SW480 (cell line): ENCODE measurements at places on chromosomes 12 and 14.

DNA sequence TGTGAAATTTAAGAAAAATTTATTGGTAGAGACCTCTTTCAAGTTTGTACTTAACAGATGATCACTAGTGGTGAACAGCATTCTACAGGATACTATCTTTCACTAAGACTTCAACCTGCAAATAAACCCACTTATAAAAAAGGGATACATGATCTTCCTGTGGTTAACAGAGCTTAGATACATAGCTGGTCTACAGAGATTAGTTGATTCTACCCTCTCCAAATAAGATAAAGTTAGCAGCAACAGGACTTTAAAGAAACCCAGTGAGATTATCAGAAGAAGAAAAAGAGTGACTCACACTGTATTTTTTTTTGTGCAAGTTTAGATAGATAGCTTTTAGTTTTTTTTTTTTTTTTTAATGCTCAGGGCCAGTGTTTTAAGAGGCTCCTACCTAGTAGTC is 34.5 kb downstream of the USP44 start:
- DNase-seq: no peak

- DNase-seq: no peak
Measured at GRCh38 chr14:88746052-88746451, 46.7 kb downstream of the EML5 start.

GRCh38 chr12:1719139-1719538 is 28.3 kb downstream of the ADIPOR2 start:
- DNase-seq: no peak

GRCh38 chr12:32159925-32160324 is 53.3 kb downstream of the BICD1 start:
- DNase-seq: no peak

- no peak for DNase-seq
Measured at GRCh38 chr12:4433745-4434058, 11.9 kb downstream of the FGF6 start.

- DNase-seq: no peak
Measured at GRCh38 chr14:79473651-79474050, 737.7 kb downstream of the DIO2 start.

DNA sequence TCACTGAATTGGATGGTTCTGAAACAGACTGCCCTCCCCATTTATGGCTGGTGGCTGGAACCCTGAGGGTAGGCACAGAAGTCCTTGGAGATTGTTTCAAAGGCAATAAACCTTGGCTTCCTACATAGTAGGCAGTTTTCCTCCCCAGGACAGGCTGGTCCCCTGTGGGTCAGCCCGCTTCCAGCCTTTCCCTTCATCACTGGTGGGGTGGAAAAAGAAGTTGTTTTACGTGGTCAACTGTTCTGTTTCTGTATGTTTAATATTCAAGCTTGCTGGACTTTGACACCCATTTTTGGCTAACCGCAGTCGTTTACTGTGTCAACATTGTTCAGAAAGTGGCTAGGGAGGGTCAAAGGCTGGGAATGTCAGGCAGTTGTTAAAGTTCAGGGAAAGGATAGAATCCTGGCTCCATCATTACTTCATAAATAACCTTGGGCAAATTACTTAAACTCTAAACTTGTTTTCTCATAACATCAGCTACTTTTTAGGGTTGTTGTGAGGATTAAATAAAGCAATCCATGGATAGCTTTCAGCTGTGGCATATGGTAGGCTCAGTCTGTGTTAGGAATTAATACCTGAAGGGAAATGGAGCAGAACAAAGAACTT is 2.4 kb downstream of the KLHDC2 start:
- peak; percentile 75 for DNase-seq

DNA sequence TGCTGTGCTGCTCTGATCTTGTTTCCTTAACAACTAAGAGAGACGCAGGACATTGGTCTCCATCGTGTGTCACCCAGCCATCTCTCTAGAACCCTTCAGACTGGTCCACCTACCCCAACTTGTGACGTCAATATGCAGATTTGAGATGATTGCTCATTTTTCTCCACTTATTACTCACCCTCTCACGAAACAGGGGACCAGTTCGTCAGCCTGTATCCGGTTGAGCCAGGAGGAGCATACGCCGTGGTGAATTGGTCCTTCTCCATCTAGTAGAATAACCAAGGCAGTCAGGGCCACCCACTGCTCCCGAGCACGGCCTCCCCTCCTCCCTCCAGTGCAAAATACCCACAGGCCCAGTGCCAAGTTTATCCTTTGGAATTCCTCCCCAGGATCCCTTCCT is 36.2 kb upstream of the FBXO21 start:
- DNase-seq: no peak

GRCh38 chr14:86221000-86221399 is 691.1 kb downstream of the FLRT2 start:
- no peak for DNase-seq

DNA sequence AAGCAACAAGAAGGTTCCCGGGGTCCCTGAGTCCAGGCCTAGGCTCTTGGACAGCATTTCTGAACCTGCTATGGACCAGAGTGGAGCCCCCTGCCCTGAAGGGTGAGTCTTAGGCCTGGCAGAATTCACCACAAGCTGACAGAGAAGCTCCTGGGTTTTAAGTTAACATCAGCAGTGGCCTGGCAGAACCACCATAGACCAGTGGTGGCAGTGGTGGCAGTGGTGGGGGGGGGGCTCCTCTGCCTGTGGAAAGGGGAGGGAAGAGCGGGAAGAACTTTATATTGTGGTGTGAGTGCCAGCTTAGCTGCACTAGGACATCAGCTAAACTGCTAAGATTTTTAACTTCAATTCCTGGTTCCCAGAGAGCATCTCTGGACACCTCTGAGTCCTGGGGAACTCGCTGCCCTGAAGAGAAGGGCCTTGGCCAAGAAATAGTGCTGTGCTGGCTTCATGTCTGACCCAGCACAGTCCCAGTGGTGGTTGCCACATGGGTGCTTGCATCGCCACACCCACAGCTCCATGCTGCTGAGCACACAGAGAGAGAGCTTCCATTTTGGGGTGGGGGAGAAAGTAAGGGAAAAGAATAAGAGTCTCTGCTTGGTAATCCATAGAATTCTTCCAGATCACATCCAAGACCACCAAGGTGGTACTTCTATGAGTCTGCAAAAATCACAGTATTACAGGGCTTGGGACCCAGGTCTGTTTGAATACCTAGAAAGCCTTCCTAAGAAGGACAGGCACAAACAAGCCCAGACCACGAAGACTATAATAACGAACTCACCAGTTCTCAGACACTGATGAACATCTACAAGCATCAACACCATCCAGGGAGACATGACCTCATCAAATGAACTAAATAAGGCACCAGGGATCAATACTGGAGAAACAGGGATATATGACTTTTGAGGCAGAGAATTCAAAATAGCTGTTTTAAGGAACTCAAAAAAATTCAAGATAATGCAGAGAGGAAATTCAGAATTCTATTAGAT is 20.4 kb upstream of the RNF212B start:
- DNase-seq: no peak

- no peak for DNase-seq
Measured at GRCh38 chr12:66152732-66153131, 17.1 kb downstream of the TMBIM4 start.

DNA sequence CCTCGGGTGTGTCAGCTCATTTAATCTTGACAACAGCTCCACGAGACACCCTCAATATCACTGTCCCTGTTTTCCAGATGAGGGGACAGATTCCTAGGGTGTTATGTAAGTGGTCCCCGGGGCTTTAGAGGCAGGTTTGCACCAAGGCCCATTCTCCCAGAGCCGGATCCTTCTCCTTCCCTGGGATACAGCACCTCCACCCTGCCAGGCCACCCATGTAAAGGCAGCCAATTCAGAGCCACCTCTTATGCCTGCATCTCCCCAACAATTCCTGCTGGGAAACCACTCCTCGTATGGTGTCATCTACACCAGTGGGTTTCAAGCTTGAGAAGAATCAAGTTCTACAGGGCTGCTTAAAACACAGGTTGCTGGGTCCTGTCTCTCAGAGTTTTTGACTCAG is 4.1 kb upstream of the CYP46A1 start:
- DNase-seq: no peak

DNA sequence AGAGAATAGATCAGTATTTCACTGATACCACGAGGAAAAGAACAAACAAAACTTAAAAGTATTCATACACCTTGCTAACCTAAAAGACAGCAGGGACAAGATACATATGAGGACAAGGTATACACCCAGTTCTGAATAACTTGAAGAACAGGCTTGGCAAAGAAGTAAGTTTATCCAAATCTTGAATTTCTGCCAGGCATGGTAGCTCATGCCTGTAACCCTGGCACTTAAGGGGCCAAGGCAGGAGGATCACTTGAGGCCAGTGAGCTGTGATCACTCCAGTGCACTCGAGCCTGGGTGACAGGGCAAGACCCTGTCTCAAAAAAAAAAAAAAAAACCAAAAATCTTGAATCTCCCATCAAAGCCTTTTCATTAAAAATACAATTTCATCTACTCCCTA is 25.0 kb downstream of the EIF2S1 start:
- no peak for DNase-seq

DNA sequence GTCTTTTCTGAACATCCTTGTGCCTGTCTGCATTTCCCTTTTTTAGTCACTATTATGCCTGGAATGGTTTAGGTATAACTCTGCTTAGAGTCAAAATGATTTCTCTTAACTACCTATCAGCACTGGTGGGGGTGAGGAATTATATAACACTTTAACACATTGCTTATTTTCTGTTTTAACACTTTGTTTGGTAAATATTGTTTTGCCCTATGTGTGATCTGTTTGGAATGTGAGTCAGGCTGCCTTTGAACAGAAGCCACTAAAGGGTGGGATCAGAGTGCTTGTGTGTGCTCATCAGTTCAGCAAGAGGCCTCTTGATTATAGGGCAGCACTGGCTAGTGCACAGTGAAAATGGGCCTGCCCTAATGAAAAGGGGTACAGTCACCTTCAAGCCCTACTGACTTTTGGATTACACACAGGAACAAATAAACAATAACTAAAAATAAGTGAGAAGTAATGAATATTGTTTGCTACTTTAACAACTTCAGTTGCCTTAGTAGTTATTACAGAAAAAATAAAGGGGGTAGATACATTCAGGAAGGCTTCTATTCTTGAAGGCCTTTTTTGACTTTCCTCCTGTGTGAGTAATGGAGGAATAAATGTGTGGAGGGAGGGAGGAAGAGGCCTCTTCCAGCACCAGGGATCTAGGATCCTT is 23.2 kb downstream of the NGDN start:
- DNase-seq: peak; percentile 21

GRCh38 chr12:111753144-111753881 is 13.4 kb upstream of the ALDH2 start:
- peak; percentile 36 for DNase-seq

- no peak for DNase-seq
Measured at GRCh38 chr12:1919763-1920162, 1.3 kb upstream of the CACNA2D4 start.

DNA sequence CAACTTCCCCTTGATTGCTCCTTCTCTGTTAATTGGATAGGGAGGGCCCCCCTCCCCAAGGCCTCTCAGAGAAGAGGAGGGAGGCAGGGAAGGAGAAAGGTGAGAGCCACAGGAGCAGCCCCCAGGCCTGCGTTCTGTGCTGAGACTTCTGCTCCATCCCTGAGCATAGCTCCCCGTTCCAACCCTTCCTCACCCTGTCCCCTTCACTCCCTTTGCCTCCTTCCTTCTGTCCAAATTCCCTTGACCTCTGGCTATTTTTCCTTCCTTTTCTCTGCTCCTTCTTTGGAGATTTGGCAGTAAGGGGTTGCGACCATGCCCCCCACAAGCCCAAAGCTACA is 788 bp upstream of the ASIC1 start:
- DNase-seq: no peak

- DNase-seq: peak; percentile 85
Measured at GRCh38 chr12:14260011-14260993, 105.2 kb upstream of the ATF7IP start.

GRCh38 chr12:94671917-94672316 is 21.6 kb upstream of the TMCC3 start:
- DNase-seq: no peak

DNA sequence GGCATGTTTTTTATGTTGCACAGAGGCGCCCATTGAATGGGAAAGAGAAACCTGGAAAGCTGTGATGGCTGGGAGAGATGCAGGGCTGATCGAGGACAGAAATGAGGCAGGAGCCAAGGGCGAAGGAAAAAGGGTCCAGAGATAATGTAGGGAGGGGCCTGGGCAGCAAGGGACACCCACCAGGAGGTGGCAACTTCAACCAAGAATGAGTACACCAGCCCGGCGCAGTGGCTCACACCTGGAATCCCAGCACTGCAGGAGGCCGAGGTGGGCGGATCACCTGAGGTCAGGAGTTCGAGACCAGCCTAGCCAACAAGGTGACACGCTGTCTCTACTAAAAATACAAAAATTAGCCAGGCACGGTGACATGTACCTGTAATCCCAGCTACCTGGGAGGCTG is 4.0 kb downstream of the SSH1 start:
- no peak for DNase-seq

DNA sequence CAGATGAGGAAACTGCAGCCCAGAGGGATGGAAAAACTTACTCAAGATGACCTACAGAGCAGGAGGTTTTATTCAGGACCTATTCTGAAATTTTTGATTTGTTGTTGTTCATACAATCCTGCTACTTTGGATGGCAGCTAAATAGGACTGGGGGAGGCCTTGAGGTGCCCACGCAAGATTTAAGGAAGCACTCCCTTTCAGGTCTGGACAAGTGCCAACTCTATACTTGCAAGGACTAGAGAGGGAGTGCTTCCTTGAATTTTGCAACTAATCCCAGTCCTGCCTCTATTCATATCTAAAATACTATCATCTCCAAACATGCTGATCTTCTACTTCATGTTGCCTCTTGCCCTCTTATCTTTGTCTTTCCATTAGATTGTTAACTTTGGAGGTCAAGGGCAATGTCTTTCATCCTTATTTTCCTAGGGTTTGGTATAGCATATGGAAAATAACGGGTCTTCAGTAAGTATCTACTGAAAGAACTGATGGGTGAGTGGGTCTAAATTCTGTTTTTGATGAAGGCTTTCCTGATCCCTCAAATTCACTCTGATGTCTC is 28.6 kb upstream of the PPM1H start:
- no peak for DNase-seq

DNA sequence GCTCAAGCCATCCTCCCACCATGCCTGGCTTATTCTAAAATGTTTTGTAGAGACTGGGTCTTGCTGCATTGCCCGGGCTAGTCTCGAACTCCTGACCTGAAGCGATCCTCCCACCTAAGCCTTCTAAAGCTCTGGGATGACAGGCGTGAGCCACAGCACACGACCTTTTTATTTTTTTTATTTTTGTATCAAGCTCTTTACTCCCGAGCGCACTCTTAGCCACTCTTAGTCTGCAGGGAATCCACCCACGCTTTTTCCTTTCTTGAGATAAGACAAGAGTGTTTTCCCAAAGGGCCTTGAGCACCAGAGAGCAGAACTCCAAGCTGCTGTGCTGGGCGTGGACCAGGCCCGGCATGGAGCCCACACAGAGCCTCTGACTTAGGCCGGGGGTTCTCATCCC is 23.4 kb downstream of the MAP1LC3B2 start:
- no peak for DNase-seq

GRCh38 chr14:37483672-37484071 is 111.4 kb downstream of the FOXA1 start:
- DNase-seq: no peak

- no peak for DNase-seq
Measured at GRCh38 chr12:54273981-54274380, 5.9 kb downstream of the CBX5 start.
